Ovary (tissue), 10 donors: ENCODE measurements at places on chromosomes 3 and 15.
A peak's percentile ranks its signal among the peaks of the same experiment; 100 is the strongest.

- H3K27ac ChIP-seq = no peak overlapping the region
- no peaks in the 10 kb centered on the region for H3K27me3 ChIP-seq
- no peaks in the 10 kb centered on the region for H3K4me1 ChIP-seq
- DNase-seq = no peak
Observed at GRCh38 chr15:78850352-78850751, 22.3 kb upstream of the MORF4L1 start.

DNA sequence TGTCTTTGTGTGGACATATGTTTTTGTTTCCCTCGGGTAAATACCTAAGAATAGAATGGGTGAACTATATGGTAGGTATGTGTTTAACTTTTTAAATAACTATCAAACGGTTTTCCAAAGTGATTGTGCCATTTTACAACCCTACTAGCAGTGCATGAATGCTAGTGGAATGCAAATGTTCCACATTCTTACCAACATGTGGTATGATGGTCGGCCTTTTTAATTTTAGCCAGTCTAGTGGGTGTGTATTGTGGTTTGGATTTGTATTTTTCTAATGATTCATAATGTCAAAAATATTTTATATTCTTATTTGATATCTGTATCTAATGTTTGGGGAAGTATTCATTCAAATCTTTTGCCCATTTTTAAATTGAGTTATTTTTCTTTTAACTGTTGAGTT, 68.2 kb upstream of the SMAD3 start:
- no peak overlapping the region for H3K4me3 ChIP-seq
- no peak for DNase-seq
- no peaks in the 10 kb centered on the region for H3K4me1 ChIP-seq
- no peaks in the 10 kb centered on the region for H3K36me3 ChIP-seq
- no peaks in the 10 kb centered on the region for H3K27me3 ChIP-seq

DNA sequence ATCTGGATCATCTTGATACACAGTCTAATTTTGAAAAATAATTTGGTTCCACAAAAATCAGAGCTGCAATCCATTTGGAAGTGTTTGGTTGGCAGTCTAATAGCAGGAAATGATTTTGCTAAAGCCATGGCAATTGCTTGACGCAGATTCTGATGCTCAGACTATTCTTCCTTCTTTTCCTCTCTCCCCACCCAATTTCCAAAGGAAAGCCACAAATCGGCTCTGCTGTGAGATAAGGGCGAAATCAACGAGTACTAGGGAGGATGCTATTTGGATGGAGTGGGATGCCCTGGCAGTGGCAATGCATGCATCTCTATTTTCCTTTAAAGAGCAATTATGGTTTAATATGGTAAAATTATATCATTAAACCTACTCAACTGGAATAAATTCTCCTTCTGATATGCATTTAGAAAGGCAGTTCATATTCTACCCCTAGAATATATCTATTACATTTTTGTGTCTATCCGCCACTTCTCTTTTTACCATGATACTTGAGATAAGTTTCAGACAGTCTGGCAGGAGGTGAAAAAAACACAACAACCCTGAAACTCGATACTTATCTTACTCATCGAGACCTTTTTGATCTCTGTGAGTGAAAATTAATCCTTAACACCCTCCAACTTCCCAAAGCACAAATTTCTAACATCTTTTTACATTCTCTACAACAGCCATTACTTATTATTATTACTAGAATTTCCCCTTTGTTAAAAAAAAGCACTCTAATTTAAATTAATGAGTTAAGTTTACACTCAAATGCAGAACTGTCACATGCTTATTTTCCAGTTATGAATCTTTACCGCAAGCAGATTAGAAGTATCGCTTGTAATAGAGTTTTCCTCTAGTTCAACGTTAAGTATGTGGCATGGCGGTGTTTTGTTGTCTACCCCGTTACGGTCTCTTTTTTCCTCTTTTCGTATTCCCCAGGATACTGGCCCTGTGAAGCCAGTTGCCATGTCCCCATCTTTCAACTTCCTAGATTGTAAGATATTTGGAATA, 433.3 kb downstream of the FOXP1 start:
- no peaks in the 10 kb centered on the region for H3K27me3 ChIP-seq
- no peak overlapping the region for H3K27ac ChIP-seq
- H3K36me3 ChIP-seq = no peaks in the 10 kb centered on the region

- no peaks in the 10 kb centered on the region for H3K27me3 ChIP-seq
- no peak overlapping the region for H3K4me3 ChIP-seq
- H3K36me3 ChIP-seq = no peaks in the 10 kb centered on the region
- H3K27ac ChIP-seq = no peak overlapping the region
- no peak for DNase-seq
- H3K4me1 ChIP-seq = no peaks in the 10 kb centered on the region
Observed at GRCh38 chr3:20394243-20394642, 208.2 kb upstream of the SGO1 start.

DNA sequence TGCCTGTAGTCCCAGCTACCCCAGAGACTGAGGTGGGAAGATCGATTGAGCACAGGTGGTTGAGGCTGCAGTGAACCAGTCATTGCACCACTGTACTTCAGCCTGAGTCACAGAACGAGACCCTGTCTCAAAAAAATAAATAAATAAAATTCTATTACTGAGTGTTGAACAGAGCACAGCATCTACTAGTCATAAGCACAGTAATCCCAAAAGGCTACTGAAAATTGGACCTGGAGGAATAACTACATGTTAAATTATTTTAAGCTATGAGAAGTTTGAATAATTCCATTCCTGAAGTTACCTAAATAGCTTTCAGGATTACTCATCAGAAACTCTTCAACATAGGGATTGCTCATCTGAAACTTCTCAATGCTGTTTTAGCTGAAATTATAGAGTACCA, 43.4 kb downstream of the ARMC8 start:
- H3K27ac ChIP-seq = no peak overlapping the region
- H3K4me1 ChIP-seq = no peaks in the 10 kb centered on the region
- H3K4me3 ChIP-seq = no peak overlapping the region

DNA sequence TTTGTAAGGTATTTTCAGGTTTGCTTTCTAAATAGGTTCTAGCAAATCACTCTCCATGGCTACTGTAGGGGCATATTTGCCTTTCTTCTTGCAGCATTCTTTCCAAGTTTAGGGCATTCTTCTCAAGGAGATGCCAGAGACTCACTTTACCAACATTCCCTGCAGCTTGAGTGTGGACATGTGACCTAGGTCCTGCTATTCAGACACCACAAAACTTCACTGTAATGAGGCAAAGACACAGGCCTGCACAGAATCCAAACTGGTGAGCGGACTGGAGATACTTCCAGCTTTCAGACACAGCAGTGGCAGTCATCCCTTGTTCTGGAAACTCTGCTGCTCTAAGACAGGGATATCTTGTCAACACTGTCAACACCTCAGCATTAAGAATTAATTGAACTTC, 146.4 kb upstream of the PFN2 start:
- H3K4me1 ChIP-seq = no peaks in the 10 kb centered on the region
- H3K4me3 ChIP-seq = no peak overlapping the region
- no peaks in the 10 kb centered on the region for H3K36me3 ChIP-seq
- DNase-seq = no peak
- no peaks in the 10 kb centered on the region for H3K27me3 ChIP-seq

- H3K4me3 ChIP-seq = peak overlapping the region; percentile 53
- H3K27ac ChIP-seq = peak overlapping the region; percentile 79
- peak; percentile 45 for DNase-seq
- no peaks in the 10 kb centered on the region for H3K36me3 ChIP-seq
- H3K27me3 ChIP-seq = no peaks in the 10 kb centered on the region
Observed at GRCh38 chr3:29281344-29282241, 722 bp downstream of the RBMS3 start.

DNA sequence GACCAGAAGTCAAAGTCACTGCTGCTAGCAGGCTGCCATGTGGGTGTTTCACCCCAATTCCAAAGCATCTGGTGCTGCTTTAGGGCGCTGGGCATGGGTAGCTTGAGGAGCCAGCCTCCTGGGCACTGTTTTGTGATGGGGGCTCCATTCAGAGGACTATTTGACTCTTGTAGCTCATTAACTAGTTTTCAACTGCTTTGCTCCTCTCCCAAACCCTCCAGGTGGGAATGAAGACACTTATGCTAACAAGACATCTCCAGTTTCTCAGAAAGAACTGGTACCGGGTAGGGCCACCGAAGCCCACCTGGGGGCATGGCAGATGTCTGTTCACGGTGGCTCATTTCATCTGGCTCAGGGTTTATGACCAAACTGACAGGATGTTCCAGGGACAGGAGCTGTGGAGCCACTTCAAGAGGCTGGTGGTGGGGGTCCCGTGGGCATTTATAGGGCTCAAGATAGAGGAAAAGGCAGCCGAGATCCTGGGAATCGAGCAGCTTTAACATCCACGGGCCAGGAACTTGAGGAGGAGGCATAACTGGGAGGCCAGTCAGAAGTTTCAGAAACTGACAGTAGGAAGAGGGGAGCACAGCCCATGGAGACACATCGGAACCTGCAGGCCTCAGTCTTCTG, 17.7 kb downstream of the AMOTL2 start:
- H3K4me1 ChIP-seq = peaks cover 33% of the 10 kb centered on the region
- no peak for DNase-seq
- peak overlapping the region; percentile 18 for H3K27ac ChIP-seq
- no peaks in the 10 kb centered on the region for H3K27me3 ChIP-seq

DNA sequence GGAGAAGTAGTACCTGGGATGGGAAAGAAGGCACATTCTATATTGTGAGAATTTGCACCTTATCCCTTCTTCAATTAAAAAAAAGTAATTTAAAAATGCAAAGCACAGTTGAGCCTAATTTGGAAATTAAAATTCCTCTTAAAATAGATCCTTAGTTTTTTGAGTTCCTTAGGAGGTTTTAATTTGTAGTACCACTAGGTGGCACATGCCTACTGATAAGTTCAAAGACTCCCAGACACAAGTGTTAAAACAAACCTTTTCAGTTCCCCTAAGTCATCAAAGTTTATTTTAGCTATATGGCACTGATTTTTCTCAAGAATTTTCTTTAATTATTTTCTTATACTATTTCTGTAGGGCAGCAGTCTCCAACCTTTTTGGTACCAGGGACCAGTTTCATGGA, 127.6 kb upstream of the AZI2 start:
- no peak overlapping the region for H3K27ac ChIP-seq
- DNase-seq = no peak
- no peak overlapping the region for H3K4me3 ChIP-seq
- no peaks in the 10 kb centered on the region for H3K4me1 ChIP-seq

DNA sequence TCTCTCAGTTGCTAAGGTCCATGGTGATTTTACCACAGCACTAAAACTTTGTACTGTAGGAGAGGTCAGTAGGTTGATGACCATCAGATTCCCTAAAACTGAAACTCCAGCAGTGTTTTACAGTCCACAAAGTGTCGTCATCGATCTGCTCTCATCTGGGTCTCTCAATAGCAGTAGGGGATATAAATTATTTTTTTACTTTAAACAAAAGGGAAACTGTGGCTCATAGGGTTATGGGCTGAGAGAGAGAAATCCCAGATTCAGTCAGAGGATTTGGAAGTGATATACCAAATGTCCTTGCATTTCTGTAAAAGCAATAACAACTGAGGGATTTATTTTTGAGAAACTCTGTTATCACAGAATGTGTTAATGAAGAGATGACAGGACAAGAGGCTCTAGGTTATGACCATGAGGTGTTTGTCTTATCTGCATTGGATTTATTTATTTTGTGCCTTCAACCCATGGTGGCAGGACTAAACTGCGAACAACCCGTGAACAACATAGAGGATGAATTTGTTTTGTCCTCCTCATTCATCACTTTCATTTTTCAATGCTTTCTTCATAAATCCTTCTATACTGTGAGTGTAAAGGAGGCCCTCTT, 869.7 kb downstream of the OTOL1 start:
- H3K27me3 ChIP-seq = no peaks in the 10 kb centered on the region
- no peak overlapping the region for H3K4me3 ChIP-seq
- H3K27ac ChIP-seq = no peak overlapping the region
- DNase-seq = no peak
- H3K36me3 ChIP-seq = no peaks in the 10 kb centered on the region
- no peaks in the 10 kb centered on the region for H3K4me1 ChIP-seq

DNA sequence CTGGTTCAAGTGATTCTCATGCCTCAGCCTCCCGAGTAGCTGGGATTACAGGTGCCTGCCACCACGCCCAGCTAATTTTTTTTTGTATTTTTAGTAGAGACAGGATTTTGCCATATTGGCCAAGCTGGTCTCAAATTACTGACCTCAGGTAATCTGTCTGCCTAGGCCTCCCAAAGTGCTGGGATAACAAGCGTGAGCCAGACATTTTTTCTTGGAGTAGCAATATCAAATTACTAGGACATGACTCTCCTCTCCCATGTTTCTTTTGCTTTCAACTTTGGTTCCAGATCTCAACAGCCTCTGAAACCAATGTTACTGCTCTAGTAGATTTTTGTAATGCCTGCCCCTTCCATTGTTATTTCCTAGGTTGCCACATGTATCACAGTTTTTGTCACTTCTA, 462.0 kb downstream of the GBE1 start:
- H3K4me1 ChIP-seq = no peaks in the 10 kb centered on the region
- no peak for DNase-seq
- H3K27me3 ChIP-seq = no peaks in the 10 kb centered on the region
- H3K36me3 ChIP-seq = no peaks in the 10 kb centered on the region
- H3K4me3 ChIP-seq = no peak overlapping the region
- H3K27ac ChIP-seq = no peak overlapping the region

- H3K27me3 ChIP-seq = no peaks in the 10 kb centered on the region
- no peak overlapping the region for H3K4me3 ChIP-seq
- H3K4me1 ChIP-seq = peaks cover 3% of the 10 kb centered on the region
Observed at GRCh38 chr15:90227816-90228772, 5.6 kb downstream of the CIB1 start.
